Right ventricle myocardium inferior (tissue), 1 donor: ENCODE measurements at places on chromosomes 2 and 18. TPM values are rescaled to one million over a fixed set of nuclear protein-coding genes. Genes with fewer than 3 reads are reported as not detected.

DNA sequence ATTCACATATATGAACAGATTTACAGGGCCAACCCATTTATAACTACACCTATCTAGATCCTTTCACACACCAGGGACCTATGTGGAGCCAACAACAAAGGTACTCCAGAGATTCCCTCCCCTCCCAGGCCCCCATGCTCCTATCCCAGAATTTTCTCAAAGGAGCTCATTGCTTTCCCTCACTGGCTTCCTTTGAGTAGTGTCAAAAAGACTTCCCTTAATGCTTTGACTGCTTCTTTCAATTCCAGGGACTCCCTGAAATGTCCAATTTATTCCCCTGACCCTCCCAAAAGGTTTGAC is 46.6 kb downstream of the IKZF2 start:
- DNase-seq = no peak

SMAD7 gene
- 12.0 TPM for total RNA-seq

EPB41L3 gene
- 10.5 TPM for total RNA-seq

SANBR gene
- 6.9 TPM for total RNA-seq

- DNase-seq = no peak
Observed at GRCh38 chr18:33184175-33184574, 256.3 kb downstream of the CCDC178 start.

DNA sequence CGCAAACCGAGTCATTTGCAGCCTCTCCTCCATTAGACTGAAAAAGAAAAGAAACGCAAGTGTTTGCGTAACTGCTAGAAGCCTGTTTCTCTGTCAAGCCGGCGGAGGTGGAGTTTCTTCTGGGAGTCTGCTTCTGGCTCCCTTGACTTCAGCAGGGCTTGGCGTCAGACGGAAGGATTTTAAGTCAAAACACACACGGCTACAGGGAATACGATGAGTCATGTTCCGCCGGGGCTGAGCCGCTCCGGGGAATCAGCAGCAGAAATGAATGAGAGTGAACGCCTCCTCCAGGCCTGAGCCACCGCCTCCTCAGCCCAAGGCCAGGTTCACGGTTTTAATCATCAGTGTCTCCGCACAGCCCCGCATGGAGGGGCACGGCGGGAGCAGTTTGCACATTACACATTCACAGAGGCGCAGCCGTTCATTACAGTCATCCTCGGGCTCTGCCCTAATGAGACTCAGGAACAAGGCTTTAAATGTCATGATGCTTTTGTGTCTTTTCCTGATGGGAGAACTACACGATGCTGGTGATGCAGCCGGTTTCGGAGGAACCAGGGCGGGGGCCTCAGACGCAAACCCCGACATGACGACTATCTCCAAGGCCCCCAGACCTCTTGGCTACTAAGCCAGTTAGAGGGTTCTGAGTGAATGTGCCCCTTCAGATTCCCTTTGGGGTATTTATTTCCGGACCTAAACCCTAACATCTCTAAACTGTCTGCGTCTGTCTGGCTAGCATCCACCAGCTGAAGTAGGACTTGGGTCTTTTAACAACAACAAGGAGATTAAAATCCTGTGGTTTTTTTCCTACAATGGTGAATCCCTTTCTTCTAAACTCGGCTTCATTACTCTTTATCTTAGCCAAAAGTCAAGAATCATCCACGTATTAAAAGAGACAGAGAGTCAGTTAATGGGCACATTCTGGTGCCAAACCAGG is 11.1 kb upstream of the SCG2 start:
- DNase-seq = peak; percentile 81

DNA sequence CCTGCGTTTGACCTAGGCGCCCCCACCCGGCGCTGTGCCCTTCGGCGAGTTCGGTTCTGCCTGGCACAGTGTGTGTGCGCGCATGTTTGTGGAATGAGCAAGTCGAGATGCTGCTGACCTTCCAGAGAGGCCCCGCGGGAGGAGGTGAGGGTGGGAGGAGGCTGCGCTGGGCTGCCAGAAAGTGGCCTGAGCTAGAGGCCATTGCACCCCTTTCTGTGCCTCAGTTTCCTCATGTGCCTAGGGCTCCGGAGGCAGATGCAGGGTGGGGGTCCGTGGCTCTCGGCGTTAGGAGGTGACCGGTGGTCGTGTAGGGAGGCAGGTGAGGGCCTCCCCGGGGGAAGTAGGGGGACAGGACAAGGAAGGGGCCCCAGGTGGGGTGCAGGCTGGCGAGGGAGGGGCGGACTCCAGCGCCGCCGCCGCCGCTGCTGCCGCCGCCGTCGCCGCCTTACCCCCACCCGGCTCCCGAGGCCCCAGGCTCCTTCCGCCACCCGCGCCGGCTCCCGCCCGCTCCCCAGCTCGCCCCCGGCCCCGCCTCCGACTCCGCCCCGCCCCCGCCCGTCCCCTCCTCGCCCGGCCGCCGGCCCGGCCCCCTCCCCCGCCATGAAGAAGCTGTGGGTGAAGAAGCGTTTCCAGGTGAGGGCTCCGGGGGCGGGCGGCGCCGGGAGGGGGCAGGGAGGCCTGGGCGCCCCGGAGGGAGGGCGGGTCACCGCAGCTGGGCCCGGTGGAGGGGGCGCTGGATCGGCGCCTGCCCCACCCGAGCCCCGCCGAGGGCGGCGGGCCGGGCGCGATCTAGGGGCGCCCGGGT is 7.0 kb downstream of the SPEG start:
- peak; percentile 60 for DNase-seq
